ENCODE measurements at places on chromosomes 3 and 15. TPM values are rescaled to one million over a fixed set of nuclear protein-coding genes. Genes with fewer than 3 reads are reported as not detected.

DNA sequence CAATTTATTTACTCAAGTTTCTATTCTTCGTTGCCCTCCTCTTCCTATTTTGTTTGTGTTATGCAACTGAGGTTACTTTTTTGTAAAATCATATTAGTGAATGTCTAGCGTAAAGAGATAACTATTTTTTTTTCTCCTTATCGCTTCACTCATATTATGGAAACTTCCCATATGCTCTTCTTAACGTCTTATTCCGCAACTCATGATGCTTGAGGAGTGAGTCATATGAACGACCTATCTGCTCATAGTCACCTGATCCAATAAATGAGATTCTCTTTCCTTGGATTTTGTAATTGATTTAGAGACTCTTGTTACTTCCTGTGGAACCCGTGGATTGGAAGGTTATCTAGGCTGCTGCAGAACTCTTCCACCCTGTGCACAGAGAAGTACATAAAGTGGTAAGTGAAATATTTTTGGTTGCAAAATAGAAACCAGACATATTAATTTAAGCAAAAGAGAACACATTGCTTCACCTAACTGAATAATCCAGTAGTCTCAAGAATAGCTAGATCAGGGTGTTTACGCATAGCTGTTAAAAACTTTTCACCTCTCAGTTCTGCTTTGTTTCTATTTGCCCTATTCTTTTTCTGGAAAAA is 719.3 kb upstream of the SGO1 start:
- DNase-seq: no peak

DNA sequence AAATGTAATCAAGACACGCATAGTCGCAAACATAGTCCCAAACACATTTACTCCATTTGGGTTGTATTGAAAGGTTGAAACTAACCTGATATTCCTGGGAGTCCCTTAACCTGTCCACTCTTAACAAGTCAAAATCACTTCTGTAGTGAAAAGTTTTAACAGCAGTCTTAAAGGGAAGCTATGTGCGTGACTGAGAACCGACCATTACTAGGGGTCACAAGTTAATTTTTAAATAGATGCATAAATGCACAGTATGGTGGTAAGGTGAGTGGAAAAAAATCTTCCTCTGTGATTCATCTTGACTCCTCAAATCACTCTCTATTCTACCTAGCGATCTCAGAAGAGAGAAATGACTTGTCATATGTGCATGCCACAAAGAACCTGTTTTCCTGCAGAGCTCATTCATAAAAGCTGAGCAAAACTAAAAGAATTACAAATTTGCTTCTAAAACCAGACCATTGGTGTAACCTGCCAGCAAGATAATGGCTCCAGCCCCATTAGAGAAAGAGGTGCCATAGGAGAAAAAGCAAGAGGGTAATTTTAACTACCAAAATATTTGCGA is 4.8 kb downstream of the GPR15 start:
- no peak for DNase-seq

- peak; percentile 49 for DNase-seq
Observed at GRCh38 chr3:19866751-19867347, 67.2 kb downstream of the EFHB start.

GRCh38 chr3:124791142-124791541 is 60.9 kb downstream of the UMPS start:
- DNase-seq: no peak

DNA sequence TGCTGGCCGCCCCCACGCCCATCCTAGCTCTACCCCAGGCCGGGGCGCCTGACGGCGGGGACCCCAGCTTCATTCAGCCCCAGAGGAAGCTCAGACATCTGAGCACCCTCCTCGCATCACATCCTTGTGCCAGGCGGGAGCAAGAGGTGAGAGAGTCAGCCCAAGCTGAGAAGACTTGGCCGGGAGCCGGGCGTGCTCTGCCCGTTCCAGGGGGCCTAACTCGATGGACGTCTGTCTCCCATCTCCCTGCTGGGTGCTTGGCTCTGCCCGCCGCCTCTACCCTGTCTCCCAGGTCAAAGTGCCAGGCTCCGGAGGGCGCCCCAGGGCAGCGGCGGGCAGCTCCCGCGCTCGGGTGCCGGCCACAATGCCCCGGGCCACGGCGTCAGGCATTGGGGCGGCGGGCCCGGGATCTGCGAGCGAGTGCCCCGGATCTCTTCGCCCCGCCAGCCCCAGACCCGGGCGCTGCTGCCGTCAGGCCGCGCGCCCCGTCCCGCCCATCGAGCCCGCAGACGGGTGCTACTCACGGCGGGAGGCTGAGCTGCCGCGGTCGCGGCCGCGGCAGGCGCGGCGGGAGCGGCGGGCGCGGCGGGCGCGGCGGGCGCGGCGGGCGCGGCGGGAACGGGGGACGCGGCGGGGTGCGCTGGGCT is 388 bp downstream of the DAPK2 start:
- no peak for DNase-seq

GRCh38 chr3:157888040-157888439 is 218.2 kb downstream of the SHOX2 start:
- no peak for DNase-seq

- no peak for DNase-seq
Observed at GRCh38 chr15:40392986-40393948, 10.7 kb downstream of the KNSTRN start.

- no peak for DNase-seq
Observed at GRCh38 chr15:60095711-60096110, 91.6 kb downstream of the FOXB1 start.

DNA sequence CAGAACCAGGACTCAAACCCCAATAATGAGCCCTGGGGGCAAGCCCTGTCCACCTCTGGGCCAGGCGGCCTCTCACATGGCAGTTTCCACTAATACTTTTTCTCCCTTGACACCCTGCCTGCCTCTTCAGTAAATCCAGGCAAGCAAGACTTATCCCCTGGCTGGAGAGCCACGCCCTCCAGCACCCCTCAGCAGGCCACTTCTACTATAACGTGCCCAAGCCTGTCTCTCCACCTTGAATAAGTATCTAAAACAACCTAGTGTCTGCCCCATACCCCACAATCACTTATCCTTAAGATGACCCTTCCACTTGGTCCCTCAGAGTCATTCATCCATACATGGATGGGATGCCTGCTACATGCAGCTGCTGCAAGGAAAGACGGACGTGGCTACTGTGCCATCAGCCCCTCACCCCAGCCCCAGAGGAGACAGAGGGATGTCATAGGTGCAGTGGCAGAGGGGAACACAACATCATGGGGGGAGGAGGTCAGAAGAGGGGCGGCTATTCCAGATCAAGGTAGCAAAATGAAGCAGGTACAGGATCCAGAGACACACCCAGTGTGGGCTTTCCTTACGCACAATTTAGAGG is 63.4 kb downstream of the LRIG1 start:
- no peak for DNase-seq

GRCh38 chr15:40252438-40253166 is 13.7 kb downstream of the PAK6 start:
- peak; percentile 12 for DNase-seq

DNA sequence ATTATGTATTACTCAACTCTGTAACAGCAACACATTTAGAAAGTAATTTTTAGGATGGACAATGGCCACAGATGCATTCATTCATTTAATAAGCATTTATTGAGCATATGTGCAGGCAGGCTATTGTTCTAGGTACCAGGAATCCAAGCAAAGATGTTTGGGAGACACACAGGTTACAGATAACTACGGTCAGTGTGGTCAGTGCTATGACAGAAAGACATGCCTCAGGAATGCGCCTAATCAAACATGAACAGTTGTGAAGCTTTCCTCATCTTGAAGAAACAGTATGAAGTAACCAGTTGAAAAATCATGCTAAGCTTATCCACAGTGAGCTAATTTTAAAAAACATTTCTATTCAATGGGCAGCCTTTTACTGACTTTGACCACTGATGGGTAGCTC is 155.4 kb upstream of the CCDC54 start:
- DNase-seq: no peak

DNA sequence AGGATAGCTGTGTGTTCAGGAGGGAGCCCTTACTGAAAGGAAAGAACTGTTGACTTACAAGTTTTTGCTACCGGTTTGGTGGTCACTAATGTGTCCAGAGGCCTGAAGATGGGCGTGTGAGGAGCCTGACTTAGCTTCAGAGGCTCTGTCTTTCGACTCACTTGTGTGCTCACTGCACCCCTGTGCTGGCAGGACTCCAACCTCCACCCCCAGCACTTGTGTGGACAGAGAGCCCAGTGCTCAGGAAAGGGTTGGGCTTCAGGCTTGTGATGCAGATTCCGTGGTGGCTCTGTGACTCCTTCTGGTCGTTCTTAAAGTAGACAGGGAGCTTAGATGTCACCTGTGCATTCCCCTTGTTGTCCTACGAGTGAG is 100.9 kb downstream of the PGPEP1L start:
- no peak for DNase-seq

GRCh38 chr3:142263112-142263511 is 37.7 kb upstream of the GK5 start:
- DNase-seq: no peak

DNA sequence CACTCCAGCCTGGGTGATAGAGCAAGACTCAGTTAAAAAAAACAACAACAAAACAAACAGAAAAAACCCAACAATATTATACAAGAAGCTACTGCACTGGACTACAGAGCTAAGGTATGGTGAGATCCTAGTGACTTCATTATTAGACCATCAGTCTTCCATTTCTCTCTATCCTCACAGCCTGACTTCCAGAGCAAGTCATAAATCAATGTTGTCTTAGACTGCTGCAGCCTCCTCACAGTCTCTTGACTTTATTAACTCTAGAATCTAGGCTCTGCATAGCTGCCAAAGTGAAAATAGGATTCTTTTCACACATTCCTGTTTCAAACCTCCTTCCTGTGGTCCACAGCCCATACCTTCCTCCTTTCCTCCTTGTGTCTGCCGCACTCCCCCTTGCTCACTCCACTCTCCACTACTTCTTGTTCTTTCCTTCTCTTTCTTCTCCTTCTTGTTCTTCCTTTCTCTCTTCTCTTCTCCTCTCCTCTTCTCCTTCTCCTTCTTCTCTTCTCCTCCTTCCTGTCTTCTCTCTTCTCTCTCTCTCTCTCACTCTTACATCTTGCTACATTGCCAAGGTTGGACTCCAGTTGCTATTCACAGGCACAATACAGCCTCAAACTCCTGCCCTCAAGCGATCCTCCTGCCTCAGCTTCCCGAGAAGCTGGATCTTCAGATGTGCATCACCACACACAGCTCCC is 49.4 kb downstream of the CCR4 start:
- no peak for DNase-seq

DNA sequence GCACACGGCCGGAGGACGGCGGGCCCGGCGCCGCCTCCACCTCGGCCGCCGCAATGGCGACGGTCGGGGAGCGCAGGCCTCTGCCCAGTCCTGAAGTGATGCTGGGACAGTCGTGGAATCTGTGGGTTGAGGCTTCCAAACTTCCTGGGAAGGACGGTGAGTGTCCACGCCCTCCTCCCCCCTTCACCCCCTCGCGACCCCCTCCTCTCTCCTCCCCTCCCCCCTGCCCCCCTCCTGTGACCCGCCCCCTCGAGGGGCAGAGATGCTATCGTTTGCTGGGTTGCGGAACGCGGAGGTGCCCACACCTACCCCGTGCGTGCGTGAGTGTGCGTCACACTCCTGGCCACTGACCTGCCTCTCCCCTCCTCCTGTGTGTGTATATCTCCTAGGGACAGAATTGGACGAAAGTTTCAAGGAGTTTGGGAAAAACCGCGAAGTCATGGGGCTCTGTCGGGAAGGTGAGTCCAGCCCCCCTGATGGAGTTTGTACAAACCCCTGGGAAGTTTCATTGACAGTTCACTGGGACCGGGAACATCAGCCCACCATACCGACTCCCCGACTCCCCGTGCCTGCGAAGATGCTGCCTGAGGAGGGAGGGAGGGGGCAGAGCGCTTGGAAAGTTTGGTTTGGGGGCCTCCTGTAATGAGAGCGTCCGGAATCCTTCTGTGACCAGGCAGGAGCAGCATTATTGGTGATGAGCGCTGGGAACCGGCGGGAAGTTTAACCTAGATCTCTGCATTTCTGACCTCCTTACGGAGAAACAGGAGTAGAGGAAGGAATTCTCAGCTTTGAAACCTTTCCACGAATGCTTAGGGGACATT is 795 bp upstream of the SCAANT1 start:
- DNase-seq: peak; percentile 30

DNA sequence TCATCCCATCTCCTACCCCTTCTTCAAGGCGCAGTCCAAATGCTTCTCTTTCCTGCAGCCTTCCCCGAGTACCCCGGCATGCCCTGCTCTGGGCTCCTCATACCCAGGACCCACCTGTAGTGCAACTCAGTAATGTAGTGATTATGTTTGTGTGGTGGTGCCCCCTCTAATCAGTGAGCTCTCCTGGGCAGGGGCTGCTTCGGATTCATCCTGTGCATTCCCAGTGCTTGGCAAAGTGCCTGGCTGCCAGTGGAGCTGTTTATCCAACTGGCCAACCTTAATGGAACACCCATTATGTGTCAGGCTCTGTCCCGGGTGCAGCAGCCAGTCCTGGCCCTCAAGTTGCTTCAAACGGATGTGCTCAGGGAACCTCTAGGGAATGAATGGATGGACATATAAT is 174.4 kb upstream of the LINGO1 start:
- no peak for DNase-seq

DNA sequence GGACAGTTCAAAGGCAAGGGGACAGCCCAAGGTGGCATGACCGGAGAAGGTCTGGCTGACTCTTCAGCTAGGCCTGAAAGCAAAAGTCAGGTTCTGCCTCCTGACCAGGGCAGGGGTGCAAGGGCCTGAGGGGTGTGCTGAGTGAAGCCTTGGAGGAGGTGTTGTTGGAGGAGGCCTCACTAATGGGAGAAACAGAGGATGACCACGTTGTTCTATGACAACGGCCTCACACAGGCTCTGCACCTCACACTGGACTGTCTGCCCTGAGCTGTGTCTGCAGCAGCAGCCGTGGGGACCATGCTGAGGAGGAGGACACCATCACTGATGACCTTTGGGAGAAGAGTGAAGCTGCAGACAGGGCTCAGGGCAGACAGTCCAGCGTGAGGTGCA is 116.9 kb upstream of the ABHD17C start:
- no peak for DNase-seq

DNA sequence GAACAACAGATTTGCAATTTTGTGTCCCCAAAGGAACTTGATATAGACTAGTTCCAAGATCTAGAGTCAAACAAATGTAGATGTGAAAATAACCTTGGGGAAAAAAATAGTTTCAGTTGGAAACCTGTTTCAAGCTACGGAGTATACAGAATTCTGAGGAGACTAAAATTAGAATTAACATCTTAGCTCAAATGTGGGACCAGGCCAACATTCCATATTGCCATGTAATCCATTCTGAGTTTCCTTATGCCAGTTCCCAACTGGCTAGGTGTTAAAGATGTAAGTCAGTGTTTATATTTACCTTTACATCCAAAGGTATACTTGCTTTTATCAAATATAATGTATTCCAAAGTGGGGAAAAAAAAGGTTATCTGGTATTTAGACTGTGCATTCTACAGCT is 76.3 kb downstream of the UBE3A start:
- DNase-seq: no peak

OR5K2 gene
- 0.53 TPM for polyA plus RNA-seq

PPM1L gene
- 6.3 TPM for polyA plus RNA-seq

GTPBP8 gene
- 24.6 TPM for polyA plus RNA-seq

SHF gene
- 15.3 TPM for polyA plus RNA-seq

CFAP20DC gene
- polyA plus RNA-seq: 4.6 TPM

Data from right renal cortex interstitium (tissue), 3 donors.